ENCODE measurements at places on chromosomes 1 and 21.

GRCh38 chr1:60903591-60903990 is 178.8 kb upstream of the NFIA start:
- no peak for DNase-seq

GRCh38 chr1:37868466-37868865 is 9.1 kb upstream of the MTF1 start:
- DNase-seq, result no peak

- DNase-seq, result no peak
These were observed 3.4 kb upstream of the BMP8A start for GRCh38 chr1:39488012-39488545.

- no peak for DNase-seq
These were observed 163.5 kb downstream of the KCTD3 start for GRCh38 chr1:215730600-215730999.

- DNase-seq, result no peak
These were observed 55.5 kb downstream of the CD46 start for GRCh38 chr1:207807326-207807689.

DNA sequence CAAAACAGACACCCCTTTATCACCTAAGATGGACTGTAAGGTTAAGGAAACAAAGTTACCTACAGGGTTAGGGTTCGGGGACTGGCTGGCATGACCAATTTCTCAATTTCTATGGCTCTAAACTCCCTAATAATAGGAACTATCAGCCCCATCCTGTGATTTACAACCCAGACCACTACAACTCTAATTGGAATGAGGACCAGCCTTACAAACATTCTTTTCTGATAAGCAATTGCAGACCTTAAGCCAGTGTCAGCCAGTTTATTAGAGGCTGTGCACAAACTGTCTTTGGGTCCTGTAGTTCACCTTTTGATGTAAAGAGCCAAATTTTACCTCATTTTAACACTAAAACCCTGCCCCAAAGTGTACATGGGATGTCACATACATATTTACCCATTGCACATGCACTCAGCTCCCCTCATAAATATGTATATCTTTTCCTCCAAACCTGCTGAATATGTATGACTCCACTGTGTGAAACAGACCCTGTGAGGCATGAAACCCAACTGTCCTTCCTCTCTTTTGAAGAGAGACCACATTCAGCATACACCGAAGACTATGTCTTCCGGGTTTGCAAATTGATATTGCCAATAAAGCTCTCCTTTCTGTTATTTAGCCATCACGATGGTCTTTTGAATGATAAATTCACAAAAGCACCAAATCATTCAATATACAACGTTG is 7.3 kb upstream of the APP start:
- no peak for DNase-seq

DNA sequence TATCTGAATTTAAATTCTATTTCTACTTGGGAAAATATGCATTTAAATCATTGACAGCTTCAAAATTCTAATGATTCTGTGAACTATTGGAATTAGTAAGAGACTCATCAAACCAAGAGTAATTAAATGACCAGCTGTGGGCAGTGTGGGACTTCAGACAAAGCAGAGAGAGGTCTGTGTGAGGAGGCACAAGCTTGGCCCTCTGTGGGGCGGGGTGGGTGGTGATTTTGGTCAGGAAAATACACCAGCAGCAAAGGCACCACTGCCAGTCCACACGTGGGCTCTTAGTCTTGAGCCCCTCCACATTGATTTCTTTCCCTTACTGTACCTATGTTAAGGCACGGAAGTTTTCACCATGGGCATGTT is 39.2 kb upstream of the RAB4A start:
- no peak for DNase-seq

DNA sequence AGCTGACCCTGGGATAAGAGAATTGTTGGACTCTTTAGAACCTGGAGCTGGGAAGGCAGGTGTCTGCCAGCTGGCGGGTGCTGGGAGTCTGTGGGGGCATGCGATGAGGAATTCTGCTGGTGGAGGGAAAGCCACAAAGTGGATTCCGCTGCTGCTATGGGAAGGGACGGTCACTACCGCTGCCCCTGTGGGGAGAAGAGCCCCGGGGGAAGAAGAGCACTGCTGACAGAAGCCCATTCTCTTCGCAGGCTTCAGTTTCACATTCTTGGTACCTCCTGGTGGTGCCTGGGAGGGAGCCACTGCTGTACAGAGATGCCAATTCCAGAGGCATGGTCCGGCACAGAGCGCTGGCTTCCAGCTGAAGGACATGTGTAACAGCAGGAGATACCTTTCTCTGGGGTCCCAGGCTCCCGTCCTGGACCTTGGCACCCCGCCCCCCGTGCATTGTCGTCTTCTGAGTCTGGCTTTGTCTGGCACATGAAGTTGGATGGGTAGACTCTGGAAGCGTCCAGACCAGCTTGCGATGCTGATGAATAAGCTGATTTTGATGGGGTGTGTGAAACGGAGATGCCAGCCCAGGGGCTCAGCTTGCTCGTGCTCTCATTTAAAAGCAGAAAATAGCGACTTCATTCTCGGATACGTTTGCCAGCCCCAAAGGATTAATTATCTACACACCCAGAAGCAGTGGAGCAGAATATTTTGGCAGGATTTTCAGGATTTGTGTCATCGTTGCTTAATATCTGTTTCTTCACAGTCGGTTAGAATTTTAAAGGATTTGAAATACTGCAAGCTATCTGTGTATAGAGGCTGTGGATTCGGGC is 13.2 kb downstream of the PDXK start:
- DNase-seq, result no peak

GRCh38 chr1:23202263-23202749 is 15.0 kb downstream of the HTR1D start:
- DNase-seq, result no peak

- no peak for DNase-seq
These were observed 81.6 kb downstream of the ST6GALNAC5 start for GRCh38 chr1:76948846-76949245.

GRCh38 chr1:176957603-176958002 is 206.9 kb downstream of the ASTN1 start:
- no peak for DNase-seq

- DNase-seq, result no peak
These were observed 95.3 kb downstream of the ADARB1 start for GRCh38 chr21:45169682-45170081.

DNA sequence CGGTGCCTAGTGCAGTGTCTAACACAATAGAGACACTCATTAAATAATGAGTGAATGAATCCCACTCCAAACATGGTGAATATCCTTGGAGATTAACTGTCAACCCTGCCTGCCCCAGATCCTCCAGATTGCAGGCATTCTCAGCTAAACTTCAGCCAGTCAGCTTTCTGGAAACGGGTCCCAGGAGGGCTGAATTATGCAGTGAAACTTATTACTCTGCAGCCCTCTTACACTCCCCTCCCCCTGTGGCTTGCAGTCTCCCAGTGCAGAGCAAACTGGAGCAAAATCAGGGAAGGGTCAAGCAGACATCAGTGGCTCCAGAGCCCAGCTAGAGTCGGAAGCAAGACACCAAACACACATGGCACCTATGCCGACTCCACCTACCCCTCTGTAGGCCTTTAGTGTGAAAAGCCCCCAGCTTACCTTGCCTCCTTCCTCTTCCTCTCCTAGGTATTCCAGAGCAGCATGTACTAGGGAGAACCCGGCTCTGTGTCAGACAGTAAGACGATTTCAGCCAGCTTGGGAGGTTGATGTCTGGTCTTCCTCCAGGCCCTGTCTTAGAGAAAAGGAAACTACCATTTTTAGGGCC is 6.5 kb upstream of the RGS16 start:
- DNase-seq, result no peak

GRCh38 chr1:23403038-23403336 is 21.6 kb downstream of the TCEA3 start:
- DNase-seq, result no peak

DNA sequence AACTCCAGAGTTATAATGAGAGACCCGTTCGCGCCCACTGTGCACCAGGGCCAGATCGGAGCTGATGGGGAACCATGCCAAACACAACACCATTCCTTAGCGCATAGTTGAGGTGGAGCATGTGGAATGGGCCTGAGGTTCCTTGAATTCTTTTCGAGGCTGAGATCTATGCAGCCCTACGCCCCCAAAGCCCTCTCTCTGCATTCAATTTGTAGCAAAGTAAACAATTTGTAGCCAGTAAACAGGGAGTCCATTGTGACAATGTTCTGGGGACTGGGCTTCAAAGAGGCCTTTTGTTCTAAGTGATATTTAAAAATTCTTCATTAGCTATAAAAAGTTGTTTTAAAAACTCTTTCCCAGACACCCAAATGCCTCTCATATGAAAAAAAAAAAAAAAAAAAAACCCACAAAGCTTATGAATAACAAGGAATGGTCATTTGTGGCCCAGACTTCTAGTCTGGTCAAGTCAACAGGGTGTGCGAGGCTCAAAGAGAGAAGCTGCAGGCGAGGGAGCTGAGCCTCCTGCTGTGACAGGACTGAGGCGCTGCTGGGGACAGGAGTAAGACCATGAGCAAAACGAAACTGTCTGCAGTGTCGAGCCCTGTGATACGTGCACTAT is 30.6 kb upstream of the KCNE2 start:
- no peak for DNase-seq

GRCh38 chr1:22534951-22535350 is 28.3 kb upstream of the EPHA8 start:
- no peak for DNase-seq

DNA sequence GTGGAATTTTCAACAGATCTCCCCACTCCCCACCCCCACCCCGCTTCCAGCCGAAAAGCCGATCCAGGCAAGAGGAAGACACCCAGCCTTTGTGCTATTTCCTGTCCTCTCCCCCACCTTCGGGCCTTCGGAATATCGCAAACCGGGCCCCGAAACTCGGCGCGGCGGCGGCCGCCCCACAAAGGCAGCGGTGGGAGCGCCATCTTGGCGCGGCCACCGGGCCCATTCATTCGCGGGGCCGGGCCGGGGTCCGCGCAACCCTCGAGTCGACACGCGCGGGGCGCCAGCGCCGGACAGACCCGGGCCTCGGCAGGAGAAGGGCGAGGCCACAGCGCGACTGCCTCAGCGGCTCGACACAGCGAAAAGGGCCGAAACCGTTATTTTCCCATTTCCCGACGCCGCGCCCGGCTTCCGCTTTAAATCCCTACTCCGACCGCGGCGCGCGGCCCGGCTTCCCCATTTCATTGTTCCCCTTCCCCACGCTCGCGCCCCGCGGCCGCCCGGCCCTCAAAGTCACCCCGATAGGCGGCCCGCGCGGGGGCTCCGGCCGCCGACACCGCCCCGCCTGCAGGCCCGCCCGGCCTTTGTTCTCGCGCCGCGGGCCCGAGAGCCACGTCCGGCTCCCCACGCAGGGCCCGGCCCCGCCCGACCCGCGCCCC is 911 bp downstream of the GNB1 start:
- no peak for DNase-seq

DNA sequence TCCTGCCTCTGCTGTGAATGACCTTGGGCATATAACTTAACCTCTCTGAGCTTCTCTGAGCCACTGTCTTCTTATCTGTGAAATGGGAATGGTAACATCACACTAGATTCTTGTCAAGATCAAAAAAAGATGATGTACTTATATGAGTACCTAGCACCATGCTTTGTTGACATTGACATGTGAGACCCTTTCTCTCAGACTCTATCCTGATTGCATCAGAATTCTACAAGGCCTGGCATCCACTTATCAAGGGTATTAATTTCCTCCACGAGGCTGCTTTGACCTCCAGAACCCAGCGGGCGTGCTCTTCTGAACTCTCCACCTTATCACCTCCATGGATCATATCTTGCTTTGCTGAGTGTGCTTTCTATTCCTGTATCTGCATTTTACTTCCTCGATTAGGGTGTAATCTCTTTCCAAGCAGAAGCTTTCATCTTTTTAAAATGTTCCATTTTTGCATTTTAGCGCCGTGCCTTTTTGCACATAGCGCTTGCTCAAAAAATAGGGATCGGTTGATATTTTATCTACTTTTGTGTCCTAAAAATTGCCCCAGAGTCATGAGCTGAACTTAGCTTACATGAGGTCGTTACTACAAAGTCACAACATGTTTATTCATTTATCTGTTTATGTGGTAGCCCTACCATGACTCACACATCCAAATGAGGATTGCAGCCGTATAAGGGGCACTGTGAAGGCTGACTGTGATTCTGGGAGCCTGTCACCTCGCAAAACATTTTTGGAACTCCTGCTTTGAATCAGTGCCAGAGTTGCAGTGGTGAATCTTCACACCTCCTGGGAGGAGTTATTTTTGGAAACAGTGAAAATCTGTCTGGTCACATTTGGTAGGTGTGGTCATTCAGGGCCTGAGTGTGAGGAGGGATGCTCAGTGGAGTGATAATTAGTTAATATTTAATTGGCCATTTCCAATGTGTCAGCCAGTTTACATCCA is 63.2 kb downstream of the IER5 start:
- no peak for DNase-seq

- DNase-seq, result no peak
These were observed 200.6 kb downstream of the TRABD2B start for GRCh38 chr1:47796626-47797025.

DNA sequence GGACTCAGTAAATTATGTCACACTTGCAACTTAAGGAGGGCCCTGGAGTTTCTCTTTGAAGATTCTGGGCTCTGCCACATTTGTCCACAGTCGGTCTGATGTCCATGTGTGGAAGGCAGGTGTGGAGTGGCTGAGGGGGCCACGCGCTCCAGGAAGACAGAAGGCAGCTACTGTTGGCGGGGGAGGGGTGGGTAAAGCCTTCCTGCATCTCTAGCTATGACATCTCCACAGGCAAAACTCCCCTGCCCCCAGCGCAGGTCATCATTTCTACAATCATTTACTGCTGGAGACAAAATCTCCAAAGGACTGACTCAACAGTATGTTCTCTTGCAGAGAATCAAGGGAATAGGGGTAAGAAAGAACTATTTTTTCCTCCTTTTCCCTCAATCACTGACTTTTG is 11.4 kb upstream of the TSPEAR start:
- DNase-seq, result no peak

- no peak for DNase-seq
These were observed 1.6 kb upstream of the ARTN start for GRCh38 chr1:43931711-43932660.

DNA sequence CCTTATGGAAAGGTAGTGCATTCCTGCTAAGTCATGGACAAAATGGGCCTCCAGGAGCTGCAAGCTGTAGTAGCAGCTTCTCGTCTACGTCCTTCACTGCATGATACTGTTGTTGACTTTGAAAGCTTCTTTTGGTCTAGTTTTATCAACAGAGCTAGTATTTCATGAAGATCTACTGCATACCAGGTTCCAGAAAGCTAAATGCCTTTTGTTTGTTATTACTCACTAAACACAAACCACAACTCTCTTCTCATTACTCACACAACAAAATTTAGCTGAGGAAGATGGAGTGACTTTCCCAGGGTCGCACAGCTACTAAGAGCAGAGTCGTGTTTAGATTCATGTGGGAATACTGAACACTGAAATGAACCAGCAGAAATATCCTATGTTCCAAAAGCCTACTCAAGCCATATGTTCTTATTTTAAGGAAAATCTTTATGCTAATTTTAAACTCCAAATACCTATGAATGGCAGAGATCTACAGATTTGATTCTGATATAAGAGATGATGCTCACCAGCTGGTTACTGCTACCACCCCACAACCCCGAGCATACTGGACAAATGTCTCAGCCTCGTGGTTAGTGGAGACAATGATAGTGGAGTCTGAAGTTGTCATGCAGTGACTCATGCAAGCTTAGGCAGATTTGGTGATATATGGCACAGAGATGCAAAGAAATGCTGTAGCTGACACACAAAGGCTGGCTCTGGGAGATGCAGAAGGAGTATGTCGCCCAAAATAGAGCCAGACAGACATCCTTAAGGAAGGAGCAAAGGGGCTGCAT is 20.6 kb downstream of the PGBD2 start:
- no peak for DNase-seq

GRCh38 chr1:93758842-93759515 is 77.3 kb upstream of the BCAR3 start:
- no peak for DNase-seq
